ENCODE measurements at places on chromosomes 2 and 18. TPM values are rescaled to one million over a fixed set of nuclear protein-coding genes. Genes with fewer than 3 reads are reported as not detected.

The SCN1A gene
- 34.9 TPM for total RNA-seq

The GALNT13 gene
- total RNA-seq: 21.6 TPM

- no peak for DNase-seq
- H3K27ac ChIP-seq: no peak overlapping the region
- H3K4me1 ChIP-seq: no peaks in the 10 kb centered on the region
Observed at GRCh38 chr2:71240794-71241193, 13.9 kb upstream of the PAIP2B start.

DNA sequence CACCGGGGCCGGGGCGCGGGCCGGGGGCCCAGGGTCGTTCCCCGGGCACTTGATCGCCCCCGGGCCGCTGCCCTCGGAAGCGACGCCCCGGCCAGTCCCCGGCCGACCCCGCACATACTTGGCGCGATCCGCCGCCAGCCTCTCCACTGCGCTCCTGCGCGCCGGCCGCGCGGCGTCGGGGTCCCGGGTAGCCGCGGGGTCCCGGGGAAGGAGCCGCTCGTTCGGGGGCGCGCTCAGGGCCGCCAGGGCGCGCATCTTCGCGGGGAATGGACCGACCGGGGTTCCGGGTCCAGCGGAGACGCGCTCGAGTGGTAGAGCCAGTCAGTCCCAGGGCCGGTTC, 204 bp downstream of the FAM110C start:
- DNase-seq: no peak
- peak overlapping the region; percentile 38 for H3K4me3 ChIP-seq
- H3K27me3 ChIP-seq: peaks cover 23% of the 10 kb centered on the region
- H3K36me3 ChIP-seq: no peaks in the 10 kb centered on the region

The SMYD1 gene
- under 0.01 TPM for total RNA-seq

The LDAH gene
- 32.9 TPM for total RNA-seq

The LIPG gene
- total RNA-seq: 3.6 TPM

GRCh38 chr18:63339920-63340484, 20.4 kb upstream of the BCL2 start:
- H3K27ac ChIP-seq: no peak overlapping the region
- DNase-seq: no peak
- H3K4me1 ChIP-seq: peaks cover 5% of the 10 kb centered on the region
- no peak overlapping the region for H3K4me3 ChIP-seq

- no peaks in the 10 kb centered on the region for H3K36me3 ChIP-seq
- H3K27ac ChIP-seq: no peak overlapping the region
Observed at GRCh38 chr2:171128461-171128860, 32.2 kb downstream of the TLK1 start.

DNA sequence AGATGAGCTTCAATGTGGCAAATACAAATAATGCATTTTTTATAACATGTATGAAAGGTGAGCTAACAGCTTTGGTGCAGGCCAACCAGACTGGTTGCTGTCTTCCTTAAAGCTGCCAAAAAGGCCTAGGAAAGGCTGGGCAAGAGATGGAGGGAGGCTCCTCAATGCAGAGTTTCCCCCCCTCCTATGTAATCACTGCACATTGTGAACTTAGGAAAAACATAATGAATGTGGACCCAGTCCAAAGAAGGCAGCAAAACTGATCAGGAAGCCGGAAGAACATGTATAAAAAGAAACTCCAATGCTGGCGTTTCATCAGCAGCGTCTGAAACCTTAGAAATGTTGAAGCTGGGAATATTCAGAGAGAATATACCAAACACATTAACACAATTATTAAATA, 84.2 kb upstream of the LYPD6 start:
- no peak overlapping the region for H3K27ac ChIP-seq
- H3K27me3 ChIP-seq: no peaks in the 10 kb centered on the region
- no peak for DNase-seq
- H3K4me3 ChIP-seq: no peak overlapping the region
- no peaks in the 10 kb centered on the region for H3K36me3 ChIP-seq

- peak overlapping the region; percentile 95 for H3K27ac ChIP-seq
- DNase-seq: no peak
- no peaks in the 10 kb centered on the region for H3K27me3 ChIP-seq
- H3K4me1 ChIP-seq: peaks cover 4% of the 10 kb centered on the region
Observed at GRCh38 chr18:2570772-2571199, 519 bp downstream of the METTL4 start.

The CBLN2 gene
- total RNA-seq: 73.7 TPM

The FEV gene
- not detected for total RNA-seq

- no peak overlapping the region for H3K4me3 ChIP-seq
- peaks cover 4% of the 10 kb centered on the region for H3K4me1 ChIP-seq
- no peak overlapping the region for H3K27ac ChIP-seq
- DNase-seq: no peak
- H3K27me3 ChIP-seq: no peaks in the 10 kb centered on the region
- no peaks in the 10 kb centered on the region for H3K36me3 ChIP-seq
Observed at GRCh38 chr2:105118960-105119359, 81.1 kb downstream of the MRPS9 start.

GRCh38 chr2:56587456-56587855, 403.7 kb downstream of the CCDC85A start:
- no peaks in the 10 kb centered on the region for H3K27me3 ChIP-seq
- H3K4me1 ChIP-seq: no peaks in the 10 kb centered on the region
- DNase-seq: no peak
- no peak overlapping the region for H3K27ac ChIP-seq
- H3K4me3 ChIP-seq: no peak overlapping the region

The MARCHF4 gene
- 4.0 TPM for total RNA-seq

- peak; percentile 95 for DNase-seq
- no peak overlapping the region for H3K4me3 ChIP-seq
- no peaks in the 10 kb centered on the region for H3K36me3 ChIP-seq
- H3K27ac ChIP-seq: no peak overlapping the region
- H3K4me1 ChIP-seq: no peaks in the 10 kb centered on the region
Observed at GRCh38 chr2:170680172-170680941, 34.8 kb upstream of the SP5 start.

The CCDC150 gene
- total RNA-seq: 10.2 TPM

The CERKL gene
- 5.1 TPM for total RNA-seq

- no peaks in the 10 kb centered on the region for H3K36me3 ChIP-seq
- no peak overlapping the region for H3K27ac ChIP-seq
- DNase-seq: no peak
- H3K27me3 ChIP-seq: no peaks in the 10 kb centered on the region
- H3K4me1 ChIP-seq: no peaks in the 10 kb centered on the region
- H3K4me3 ChIP-seq: no peak overlapping the region
Observed at GRCh38 chr18:33706391-33706790, 128.4 kb downstream of the ASXL3 start.

DNA sequence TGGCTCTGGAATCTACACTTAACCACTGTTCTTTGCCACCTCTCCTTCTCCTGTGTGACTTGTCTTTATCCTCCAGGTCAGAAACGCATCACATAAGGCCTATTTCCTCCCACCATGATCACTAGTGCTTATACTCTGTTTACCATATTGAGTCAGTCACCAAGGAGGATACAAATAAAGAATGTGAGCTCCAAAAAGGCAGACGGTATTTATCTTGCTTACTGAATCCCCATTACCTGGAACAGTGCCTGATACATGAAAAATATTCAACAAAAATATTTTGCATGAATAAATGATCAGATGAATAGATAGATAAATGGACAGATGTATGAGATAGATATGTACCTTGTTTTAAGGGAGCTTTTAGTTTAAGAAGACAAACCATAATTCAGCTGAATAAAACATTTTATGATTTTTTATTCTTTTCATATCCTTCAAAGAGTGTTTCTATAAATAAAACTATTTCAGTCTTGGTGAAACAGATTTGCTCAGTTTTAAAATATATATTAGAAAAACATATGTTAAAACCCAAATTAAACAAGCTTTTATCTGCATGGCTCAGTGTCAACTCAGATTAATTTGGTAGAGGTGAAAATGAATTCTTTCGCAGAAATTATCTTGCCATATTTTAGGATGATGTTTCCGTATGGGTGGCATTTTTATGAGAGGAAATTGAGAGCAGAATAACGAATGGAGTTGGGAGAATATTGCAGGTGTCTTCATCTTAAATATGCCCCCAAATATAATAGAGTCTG, 799.9 kb downstream of the DCC start:
- H3K27me3 ChIP-seq: no peaks in the 10 kb centered on the region
- H3K27ac ChIP-seq: no peak overlapping the region
- DNase-seq: no peak
- H3K4me1 ChIP-seq: no peaks in the 10 kb centered on the region
- H3K36me3 ChIP-seq: no peaks in the 10 kb centered on the region

The SPC25 gene
- 6.9 TPM for total RNA-seq

All from spinal cord (tissue), 10 donors.